ENCODE measurements at places on chromosomes 6 and 20.

- no peak for DNase-seq
Measured at GRCh38 chr6:2132416-2132815, 113.0 kb downstream of the GMDS start.

GRCh38 chr6:79302341-79302740, 67.9 kb upstream of the HMGN3 start:
- no peak for DNase-seq

GRCh38 chr6:96007663-96008062, 8.1 kb upstream of the FUT9 start:
- no peak for DNase-seq

DNA sequence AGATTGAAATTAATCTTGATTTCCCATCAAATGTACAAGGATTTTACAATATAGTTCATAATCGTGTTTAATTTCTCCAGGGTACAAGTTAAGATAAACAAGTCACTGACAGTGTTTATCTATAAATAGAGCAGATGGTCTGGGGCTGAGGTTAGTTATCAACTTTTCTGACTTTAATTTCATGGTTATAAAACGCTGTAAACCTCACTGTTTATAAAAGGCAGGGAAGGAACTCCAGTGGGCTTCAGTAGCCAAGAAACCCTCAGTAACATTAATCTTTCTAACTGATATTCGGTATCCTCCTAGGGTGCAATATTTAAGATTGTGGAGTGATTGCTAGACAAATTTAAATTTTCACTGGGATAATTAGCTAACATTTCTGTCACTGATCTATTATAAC, 68.6 kb downstream of the GFRAL start:
- DNase-seq, result no peak

- DNase-seq, result no peak
Measured at GRCh38 chr20:47816487-47817451, 31.5 kb upstream of the SULF2 start.

- no peak for DNase-seq
Measured at GRCh38 chr6:23890543-23891227, 235.3 kb upstream of the NRSN1 start.

- no peak for DNase-seq
Measured at GRCh38 chr6:125835221-125835744, 44.5 kb downstream of the NCOA7 start.

- DNase-seq, result no peak
Measured at GRCh38 chr6:136656121-136656520, 105.9 kb upstream of the MAP7 start.

- no peak for DNase-seq
Measured at GRCh38 chr6:44111434-44112417, 15.5 kb downstream of the MRPL14 start.

DNA sequence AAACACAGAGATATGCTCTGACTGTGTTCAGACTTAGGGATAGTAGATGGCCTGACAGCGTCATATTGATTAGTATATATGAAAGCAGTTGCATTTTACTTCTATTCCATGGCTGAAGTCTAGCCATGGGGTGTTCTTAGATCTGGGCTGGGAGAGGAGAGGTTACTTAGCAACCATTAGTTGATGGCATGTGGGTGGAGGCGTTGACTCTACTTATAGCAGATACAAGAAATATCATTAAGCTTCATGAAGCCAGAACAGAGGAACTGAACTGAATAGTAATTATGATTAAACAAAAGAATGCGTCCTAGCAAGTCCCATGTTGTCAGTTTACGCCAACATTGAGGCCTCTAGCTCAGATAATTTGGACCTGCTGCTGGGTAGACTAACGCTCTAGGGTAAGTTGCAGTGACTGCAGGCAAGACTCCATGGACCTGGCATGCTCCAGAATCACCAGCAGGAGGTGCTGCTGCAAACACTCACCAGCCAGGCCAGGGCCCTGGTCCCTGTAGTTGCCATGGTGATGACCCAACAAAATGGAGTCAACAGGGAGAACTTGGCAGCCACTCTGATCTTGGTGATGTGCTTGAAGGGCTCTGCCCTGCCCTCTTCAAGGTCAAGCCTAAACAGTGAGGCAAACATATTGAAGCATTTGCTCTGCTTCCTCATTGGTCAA, 477.3 kb downstream of the PREX1 start:
- DNase-seq, result no peak

- DNase-seq, result no peak
Measured at GRCh38 chr6:116971959-116972358, 94.9 kb downstream of the RFX6 start.

GRCh38 chr6:43967719-43968091, 159.5 kb downstream of the MRPL14 start:
- DNase-seq, result no peak

GRCh38 chr6:165229216-165229615, 80.2 kb downstream of the C6orf118 start:
- DNase-seq, result no peak

- no peak for DNase-seq
Measured at GRCh38 chr20:20491110-20491783, 123.3 kb downstream of the INSM1 start.

DNA sequence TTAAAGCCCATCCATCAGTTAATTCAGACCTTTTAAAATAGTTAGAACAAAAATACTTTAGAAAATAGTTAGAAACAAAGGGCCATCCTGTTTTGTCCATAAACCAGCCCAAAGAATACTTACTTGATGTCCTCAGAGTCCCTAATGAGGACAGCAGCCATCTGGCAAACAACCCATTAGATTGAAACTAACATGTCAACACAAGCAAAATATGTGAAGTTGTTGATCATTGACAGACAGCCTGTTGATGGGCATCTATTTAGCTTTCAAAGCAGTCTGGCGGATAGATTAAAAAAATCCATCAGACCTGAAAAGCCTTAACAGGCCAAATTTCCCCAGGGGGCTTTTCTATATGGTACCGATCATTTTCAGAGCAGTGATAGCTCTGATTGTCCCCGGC, 154.2 kb upstream of the TSHZ2 start:
- DNase-seq, result no peak

GRCh38 chr6:107668743-107669474, 155.2 kb downstream of the SCML4 start:
- no peak for DNase-seq

DNA sequence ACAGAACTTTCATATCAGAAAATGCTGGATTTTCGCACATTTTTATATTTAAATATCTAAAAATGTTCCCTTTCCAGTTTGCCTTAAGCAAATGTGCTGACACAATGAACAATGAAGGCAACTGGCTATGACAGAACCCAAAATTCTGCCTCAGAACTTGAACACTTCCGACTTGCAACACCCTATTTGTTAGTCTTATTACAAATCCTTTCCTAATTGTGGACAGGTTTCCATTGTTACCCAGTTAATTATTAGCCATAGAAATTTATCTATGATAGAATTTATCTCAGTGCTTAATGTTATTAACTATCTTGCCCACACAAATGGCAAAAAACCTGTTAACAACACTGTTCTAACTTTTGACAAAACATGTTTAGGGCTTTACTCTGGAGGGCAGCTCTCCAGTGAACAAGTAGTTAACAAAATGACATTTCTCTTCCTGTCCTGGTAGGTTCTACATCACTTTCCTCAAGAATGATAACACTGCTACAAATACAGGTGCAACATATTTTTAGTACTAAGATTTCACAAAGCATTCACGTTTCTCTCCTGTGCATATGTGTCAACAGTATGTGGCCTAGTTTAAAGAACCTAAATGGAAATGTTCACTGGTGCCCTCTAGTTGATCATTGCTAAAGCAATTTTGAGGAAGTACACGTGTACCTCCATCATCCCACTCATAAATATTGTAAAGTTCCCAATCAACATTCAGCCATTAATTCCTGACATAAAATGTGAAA, 58.4 kb downstream of the HIVEP2 start:
- DNase-seq, result no peak

GRCh38 chr20:7094438-7094997, 327.0 kb downstream of the BMP2 start:
- no peak for DNase-seq

- no peak for DNase-seq
Measured at GRCh38 chr6:30970946-30971345, 12.6 kb upstream of the MUC21 start.

DNA sequence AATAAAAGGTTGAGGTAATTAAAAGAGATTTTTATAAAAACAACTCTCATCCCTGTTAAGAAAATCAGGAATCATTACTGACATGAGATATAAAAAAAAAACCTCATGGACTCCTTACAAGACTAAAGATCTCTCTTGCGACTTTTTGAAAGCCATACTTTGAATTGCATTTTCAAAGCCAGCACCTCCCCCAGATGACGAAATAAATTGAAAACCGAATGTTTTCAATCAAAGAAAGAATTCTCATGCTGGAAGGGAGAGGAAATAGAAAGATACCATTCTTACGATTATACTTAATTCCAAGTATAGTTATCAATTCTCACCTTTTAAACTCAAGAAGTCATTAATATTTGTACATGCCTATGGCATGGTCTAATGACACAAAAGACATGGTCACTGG, 452.3 kb downstream of the GJA1 start:
- DNase-seq, result no peak

GRCh38 chr6:15990179-15990578, 138.7 kb upstream of the MYLIP start:
- DNase-seq, result no peak

- DNase-seq, result no peak
Measured at GRCh38 chr6:27224729-27225128, 22.8 kb upstream of the PRSS16 start.

DNA sequence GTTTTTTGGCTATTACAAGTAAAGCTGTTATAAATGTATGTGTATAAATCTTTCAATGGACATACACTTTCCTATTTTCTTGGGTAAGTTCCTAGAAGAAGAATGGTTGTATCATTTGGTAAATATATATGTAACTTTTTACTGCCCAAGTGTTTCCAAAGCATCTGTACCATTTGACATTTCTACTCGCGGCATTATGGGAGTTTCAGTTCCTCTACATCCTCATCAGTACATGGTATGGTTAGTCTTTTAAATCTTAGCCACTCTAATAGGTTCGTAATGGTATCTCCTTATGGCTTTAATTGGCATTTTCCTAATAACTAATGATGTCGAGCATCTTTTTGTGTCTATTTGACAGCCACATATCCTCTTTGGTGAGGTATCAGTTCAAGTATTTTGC, 12.9 kb downstream of the SNPH start:
- DNase-seq, result no peak

- no peak for DNase-seq
Measured at GRCh38 chr20:49557449-49557848, 10.5 kb downstream of the PTGIS start.

GRCh38 chr20:63830841-63831588, at the start of gene ZBTB46:
Gene ZBTB46, minus strand, starts transcription at chr20:63831264. Its CDS starts 40,507 bp downstream, at chr20:63790757.
- DNase-seq, result no peak

GRCh38 chr6:84522135-84522549, 242.3 kb downstream of the TBX18 start:
- DNase-seq, result no peak

DNA sequence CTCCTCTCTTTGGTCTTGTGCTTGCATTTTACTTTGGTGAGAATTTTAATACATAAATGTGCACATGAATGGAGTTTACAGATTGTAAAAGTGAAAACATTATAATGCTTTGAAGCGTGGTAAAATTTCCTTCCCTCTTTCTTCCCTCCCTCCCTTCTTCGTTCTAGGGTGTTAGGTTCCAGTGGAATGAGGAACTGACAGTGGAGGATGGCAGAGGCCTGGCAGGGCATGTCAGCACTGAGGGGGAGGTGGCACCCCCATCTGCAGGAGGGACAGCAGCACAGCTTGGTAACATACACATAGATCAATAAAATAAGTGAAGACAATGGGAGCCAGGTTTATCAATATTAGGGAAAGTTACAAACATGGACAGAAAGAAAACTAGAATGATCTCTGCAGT, 47.5 kb downstream of the RNASET2 start:
- DNase-seq, result no peak

DNA sequence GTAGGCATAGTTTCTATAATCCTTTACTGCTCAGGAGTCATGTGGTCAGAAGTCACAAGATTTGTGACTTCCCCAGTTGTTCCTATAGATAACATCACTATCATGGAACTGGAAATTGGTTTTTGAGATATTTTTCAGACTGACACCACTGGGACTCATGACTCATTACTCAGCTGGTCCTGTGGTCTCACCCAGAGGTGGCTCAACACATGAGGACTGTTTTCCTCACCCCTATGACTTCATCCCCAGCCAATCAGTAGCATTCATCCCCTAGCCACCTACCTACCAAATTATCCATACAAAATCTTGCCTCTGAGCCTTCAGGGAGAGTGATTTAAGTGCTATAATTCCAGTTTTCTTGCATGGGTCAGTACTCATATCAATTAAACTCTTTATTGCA, 1217.7 kb downstream of the EPHA7 start:
- no peak for DNase-seq

GRCh38 chr20:39862470-39862891, 826.6 kb downstream of the MAFB start:
- DNase-seq, result no peak

GRCh38 chr6:154509421-154510143, 903 bp downstream of the CNKSR3 start:
- peak; percentile 0 for DNase-seq

DNA sequence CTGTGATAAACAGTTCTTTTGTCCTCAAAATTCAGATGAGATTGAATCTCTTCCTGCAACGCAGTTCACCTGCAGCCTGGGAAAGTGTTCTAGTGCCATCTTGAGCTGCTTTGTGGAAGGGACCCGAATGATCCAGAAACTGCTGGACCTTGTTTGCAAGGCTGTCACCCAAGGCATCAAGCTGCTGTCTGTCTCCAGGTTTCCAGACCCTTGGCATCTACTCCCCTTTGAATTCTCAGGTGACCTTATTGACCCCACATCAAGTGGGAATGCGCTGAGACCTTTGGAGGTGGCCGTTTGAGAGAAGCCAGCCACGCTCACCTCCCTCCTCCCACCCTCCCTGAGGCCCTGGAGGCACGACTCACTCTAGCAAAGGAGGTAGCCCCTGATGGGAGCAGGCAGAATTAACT, 112.5 kb downstream of the EDN3 start:
- DNase-seq, result no peak

DNA sequence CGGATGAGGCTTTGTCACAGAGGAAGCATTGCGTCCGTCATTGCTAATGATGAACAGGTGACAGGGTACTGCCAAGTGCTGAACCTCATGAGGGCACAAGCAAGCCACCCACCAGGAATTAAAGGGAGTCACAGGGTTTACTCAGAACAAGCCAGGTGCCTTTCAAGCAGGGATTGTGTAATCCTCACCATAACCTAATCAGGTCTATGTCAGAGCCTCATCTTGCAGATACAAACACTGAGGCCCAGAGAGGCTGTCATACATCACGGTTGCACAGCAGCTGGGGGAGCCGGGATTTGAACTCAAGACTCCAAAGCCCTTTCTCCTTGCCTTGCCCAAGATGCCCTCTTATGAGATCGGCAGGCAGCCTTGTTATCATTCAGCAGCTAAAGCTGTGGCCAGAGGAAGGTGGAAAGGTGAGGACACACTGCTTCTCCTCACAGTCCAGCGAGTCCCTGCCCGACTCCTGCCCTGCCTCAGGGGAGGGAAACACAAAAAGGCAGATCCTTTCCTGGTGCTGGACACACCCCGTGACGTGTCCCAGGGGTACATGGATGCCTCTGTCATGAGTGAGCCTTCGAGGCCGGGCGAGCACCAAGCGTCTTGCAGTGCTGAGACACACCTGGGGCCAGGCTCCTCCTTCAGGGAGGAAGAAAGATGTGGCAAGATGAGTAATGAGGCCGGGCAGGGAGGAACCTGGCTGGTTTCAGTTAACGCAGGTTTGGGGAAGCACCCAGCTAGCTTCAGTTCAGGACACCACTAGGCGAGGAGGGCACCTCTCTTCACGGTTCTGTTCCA, 214.9 kb downstream of the LY86 start:
- no peak for DNase-seq

Data from stimulated activated CD4-positive, alpha-beta T cell treated with anti-CD3 and anti-CD28 coated beads, Interleukin-1b, Interleukin-23, amount 100 ng/mL, for 24 hours (primary cell).